Heart left ventricle (tissue), 16 donors: ENCODE measurements at places on chromosomes 4 and X. TPM values are rescaled to one million over a fixed set of nuclear protein-coding genes. Genes with fewer than 3 reads are reported as not detected.

The SRPX2 gene
- 23.0 TPM for total RNA-seq

The CPXCR1 gene
- total RNA-seq: not detected

The MAGEA2B gene
- total RNA-seq: not detected

The BBS7 gene
- 5.7 TPM for total RNA-seq

The SPANXN2 gene
- not detected for total RNA-seq

The AFF2 gene
- total RNA-seq: 0.63 TPM

The AMBN gene
- not detected for total RNA-seq

The NUDT11 gene
- not detected for total RNA-seq

The COL4A6 gene
- total RNA-seq: 4.6 TPM
